Aortic smooth muscle cell (primary cell): ENCODE measurements at places on chromosomes 12 and 14. TPM values are rescaled to one million over a fixed set of nuclear protein-coding genes. Genes with fewer than 3 reads are reported as not detected.

The PSME1 gene
- 97.5 and 122 TPM in 2 replicates for total RNA-seq

The BBOF1 gene
- 7.8 and 9.3 TPM in 2 replicates for total RNA-seq

The KIF26A gene
- 0.06 and 0.40 TPM in 2 replicates for total RNA-seq

The TAS2R46 gene
- 1.1 and 2.8 TPM in 2 replicates for total RNA-seq

The MYO1H gene
- total RNA-seq: not detected in 2 replicates

The DAO gene
- total RNA-seq: not detected in 2 replicates

The TSHR gene
- total RNA-seq: not detected in 2 replicates

The EFS gene
- total RNA-seq: 6.3 and 10.7 TPM in 2 replicates

The VASH1 gene
- 4.6 and 7.8 TPM in 2 replicates for total RNA-seq

The FAM90A1 gene
- 0.06 TPM in 1 of 2 replicates, not detected in the other for total RNA-seq

The CPNE6 gene
- not detected in 2 replicates for total RNA-seq
